ENCODE measurements at places on chromosomes 7 and 10.

GRCh38 chr7:76310102-76310957 is 7.9 kb downstream of the HSPB1 start:
- no peak for DNase-seq

GRCh38 chr10:61623161-61623560 is 39.6 kb upstream of the CABCOCO1 start:
- DNase-seq: no peak

DNA sequence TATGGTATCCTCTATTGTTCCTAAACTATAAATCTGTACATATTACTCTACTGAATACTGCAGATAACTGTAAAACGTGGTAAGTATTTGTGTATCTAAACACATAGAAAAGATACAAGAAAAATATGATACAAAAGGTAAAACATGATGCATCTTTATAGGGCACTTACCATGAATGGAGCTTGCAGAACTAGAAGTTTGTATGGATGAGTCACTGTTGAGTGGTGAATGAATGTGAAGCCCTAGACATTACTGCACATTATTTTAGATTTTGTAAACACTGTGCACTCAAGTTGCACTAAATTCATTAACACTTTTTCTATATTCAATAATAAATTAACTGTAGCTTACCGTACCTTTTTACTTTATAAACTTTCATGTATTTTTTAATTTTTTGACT is 357.5 kb downstream of the ZWINT start:
- DNase-seq: no peak

DNA sequence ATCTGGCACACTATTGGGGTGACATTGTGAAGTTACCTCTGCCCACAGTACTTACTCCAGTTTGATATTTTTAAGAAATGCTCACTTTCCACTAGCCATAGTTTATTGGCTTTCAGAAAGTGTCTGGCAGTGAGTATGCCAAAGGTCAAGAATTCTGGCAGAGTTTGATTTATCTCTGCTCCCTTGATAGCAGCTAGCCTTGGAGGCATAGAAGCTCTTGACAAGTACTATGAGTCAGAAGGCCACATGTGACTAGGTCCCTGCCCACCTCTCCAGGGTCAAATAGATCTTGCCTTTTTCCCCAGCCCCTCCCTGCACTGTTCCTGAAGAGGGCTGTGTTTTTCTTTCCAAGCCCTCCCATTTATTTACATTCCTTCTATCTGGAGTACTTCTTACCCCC is 202.2 kb downstream of the AUTS2 start:
- DNase-seq: peak; percentile 56

GRCh38 chr7:71705217-71705616 is 573.3 kb downstream of the GALNT17 start:
- DNase-seq: no peak

DNA sequence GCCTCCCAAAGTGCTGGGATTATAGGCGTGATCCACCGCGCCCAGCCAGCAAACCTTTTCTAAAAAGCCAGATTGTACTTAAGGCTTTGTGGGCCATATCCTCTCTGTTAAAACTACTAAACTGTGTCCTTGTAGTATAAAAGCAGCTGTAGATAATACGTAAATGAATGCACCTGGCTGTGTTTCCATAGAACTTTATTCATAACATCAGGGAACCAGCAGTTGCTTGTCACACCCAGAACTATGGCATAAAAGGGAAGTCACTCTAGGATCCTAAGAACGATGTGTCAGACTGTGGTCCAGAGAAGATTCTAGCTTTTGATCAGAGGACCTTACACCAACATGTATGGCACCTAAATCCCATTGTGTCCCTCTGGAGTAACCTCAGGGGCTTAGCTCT is 63.0 kb downstream of the DENND2A start:
- DNase-seq: no peak

GRCh38 chr7:106503626-106504025 is 157.3 kb downstream of the CCDC71L start:
- no peak for DNase-seq

- DNase-seq: no peak
These were observed 44.9 kb downstream of the GLI3 start for GRCh38 chr7:42192066-42192465.

DNA sequence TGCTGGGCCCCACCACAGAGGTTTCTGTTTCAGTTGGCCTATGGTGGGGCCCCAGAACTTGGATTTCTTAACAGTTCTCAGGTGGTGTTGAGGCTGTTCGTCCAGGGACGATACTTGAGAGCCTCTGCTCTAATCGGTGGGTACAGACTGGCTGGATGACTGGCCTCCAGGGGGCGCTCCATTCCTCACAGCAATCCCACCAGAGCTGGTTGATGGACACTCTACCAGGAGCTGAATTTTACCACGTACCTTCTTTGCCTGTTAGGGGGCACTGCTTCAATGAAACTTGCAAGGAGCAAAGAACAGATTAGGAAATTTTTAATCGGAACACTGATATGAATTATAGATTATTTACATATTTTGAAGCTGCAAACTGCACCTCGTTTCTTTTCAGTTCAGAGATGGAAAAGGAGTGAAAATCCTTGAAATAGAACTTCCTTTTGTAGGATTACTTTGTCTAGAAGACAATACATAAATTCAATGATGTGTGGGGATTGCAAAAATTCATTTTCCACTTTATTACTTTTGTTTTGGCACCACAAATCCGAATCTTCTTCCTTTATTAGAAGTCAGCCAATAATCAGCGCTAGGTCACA is 44.8 kb downstream of the KBTBD2 start:
- peak; percentile 76 for DNase-seq

GRCh38 chr7:30430276-30430675 is 48.3 kb downstream of the NOD1 start:
- no peak for DNase-seq

DNA sequence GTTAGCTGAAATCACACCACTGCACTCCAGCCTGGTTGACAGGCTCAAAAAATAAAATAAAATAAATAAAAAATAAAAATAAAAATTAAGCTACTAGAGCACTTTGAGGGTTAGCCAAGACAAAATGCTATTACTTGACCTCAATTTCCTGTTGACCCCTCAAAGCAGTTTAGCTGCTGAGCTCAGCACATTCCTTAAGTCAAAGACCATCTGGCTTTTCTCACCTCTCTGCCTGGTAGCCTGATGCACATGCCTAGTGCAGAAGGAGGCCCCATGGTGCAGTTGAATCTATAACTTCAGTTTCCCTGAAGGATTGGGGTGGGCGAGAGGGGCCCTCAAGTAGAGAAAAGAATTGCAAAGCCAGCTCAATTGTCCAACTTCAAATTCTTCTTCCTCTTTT is 211.1 kb upstream of the GALNT17 start:
- DNase-seq: no peak

- peak; percentile 6 for DNase-seq
These were observed 38.9 kb downstream of the POU6F2 start for GRCh38 chr7:39016609-39017008.

DNA sequence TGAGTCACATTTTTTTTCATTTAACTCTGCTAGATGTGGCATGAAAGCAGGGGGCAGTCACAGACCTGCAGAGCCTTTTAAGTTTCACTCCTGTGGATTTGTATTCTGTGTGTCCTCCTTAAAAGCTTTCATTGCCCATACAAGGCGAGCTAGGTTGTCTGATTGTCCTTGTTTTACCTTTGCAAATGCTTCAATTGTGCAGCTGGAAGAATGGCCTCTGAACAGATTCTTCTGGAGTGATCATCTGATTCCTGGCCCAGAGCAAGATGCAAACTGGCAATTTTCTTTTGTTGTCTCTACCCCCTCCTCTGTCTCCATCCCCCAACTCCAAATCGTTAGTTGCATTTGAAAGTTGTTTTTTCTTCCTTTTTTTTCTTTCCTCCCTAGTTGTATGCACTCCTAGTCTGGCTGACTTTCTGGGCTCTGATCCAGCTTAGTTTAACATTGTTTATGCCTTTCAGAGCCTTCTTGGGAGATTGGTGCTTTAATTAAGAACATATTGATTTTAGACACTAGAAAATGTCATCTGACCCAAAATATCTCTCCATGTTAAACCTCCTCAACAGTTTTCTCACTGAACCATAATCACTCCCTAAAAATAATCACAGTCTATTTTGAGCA is 150.2 kb downstream of the REEP3 start:
- DNase-seq: no peak

DNA sequence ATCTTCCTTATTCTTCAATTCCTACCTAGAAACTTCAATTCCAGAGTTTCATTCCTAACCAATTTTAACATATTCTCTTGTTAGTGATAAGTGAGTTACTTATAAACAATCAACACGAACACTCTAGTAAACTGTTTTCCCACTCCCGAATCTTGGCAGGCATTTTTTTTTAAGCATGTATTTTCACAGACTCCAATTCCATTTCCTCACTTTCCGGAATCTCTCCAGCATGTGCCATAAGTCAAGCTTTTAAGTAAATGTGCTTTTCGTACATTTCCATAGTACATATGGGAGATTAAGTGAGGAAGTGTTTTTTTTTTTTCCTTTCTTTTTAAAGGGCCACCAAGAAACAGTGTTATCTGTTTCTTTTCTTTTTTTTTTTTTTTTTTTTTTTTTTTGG is 89.1 kb downstream of the FGFR2 start:
- DNase-seq: no peak

DNA sequence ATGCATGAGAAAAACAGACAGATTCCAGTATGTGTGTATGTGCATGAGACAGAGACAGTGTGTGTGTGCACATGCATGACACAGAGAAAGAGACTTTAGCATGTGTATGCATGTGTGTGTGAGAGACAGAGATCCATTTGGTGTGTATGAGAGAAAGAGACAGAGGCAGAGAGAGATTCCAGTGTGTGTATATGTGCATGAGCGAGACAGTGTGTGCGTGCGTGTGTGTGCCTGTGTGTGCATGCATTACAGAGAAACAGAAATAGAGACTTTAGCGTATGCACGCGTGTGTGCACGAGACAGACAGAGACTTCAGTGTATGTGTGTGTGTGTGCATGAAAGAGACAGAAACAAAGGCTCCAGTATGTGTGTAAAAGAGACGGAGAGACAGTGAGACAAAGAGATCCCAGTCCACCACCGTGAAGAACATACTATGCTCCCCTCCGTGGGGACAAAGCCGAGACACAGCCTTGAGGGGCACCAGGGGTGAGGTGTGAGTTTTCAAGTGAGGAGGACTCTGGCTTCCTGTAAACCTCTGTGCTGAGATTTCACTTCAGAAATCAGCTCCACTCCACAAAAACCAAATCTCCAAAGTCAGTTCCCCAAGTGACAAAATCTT is 188.9 kb downstream of the GRID1 start:
- no peak for DNase-seq

- DNase-seq: no peak
These were observed 12.9 kb downstream of the TECTB start for GRCh38 chr10:112295853-112296830.

DNA sequence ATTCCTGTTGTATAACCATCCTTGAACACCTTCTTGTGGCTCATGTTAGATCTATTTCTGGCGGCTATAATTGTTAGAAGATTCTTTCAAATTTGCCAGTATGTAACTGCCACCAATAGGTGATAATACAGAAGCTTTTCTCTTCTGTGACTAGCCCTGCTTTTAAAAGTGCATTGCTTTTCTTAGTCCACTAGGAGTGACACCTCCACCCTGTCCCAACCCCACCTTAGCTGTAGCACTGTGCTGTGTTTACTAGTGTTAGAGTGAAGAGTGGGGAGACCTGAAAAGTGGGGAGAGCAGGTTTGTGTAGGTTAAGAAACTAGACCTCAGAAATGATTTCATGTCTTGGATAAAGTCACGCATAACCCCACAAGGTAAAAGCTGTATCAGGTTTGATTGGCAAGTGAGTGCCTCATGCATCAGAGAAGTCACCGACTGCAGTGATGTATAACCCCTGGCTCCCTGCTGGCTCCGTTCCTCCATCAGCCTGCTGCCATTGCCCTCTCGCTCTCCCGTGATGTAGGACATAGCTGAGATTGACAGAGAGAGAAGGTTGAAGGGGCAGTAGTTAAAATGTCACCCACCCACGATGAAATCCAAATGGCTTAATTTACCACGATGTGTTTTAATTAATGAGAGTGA is 12.5 kb downstream of the NPVF start:
- DNase-seq: no peak

GRCh38 chr7:104628017-104628416 is 299.6 kb downstream of the LHFPL3 start:
- no peak for DNase-seq

DNA sequence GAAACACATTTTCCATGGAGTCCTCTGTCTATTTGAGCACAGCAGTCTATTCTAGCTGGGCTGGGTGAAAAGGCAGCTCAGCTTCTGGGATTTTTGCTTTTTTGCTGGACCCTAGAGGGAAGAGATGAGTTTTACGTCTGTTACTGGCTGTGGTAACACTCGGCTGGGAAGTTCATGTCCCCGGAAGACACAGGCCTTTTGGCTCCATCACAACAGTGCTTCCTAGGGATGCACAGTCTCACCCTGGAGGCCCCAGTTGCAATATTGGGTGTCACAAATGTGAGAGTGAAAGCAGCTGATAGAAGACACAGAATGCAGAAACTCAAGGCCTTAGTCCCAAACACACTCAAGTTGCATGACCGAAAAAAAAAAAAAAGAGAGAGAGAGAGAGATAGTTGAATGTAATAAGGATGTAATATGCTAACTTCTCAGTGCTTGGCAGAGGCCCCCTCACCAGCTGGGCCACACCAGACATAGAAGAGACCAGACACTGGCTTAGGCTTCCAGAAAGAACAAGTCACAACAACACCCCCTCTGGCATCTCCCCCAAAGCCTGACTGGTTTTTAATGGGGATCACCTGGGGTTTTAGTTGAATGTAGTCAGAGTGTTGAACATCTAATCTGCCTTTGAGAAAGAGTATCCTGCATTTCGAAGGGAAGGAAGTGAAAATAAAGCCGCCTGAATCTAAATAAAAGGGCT is 545.4 kb upstream of the FZD8 start:
- no peak for DNase-seq

Measured in PC-9 (cell line).